Brain (organoid and tissue), 16 donors: ENCODE measurements at places on chromosomes 6 and 20.

DNA sequence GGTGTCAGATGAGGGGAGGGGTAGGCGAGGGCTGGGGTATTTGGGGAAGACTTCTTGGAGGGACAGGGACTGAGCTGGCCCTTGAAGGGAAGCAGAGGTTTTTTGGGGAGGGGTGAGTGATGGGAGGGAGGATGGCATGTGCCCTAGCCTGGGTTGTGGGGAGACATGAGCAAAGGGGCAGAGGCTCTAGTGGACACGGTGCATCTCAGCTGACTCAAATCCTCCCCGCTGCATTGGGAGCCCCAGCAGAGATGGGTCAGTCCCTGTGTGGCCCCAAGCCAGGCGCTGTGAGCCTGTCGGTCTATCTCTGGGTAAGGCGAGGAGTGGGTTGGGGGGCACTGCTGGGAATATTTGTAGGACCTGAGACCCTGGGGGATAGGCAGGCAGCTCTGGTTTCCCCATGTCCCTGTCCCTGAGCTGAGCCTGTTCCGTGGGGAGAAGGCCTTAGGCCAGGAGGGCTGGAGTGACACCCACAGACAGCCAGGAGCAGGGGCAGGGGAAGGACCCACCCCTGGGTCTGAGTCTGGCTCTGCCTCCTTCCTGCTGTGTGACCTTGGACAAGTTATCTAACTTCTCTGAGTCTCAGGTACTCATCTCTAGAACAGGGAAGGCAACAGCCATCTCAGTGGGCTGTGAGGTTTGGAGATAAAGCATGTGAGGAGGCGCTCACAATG is 36.0 kb downstream of the SPDEF start:
- DNase-seq = no peak

DNA sequence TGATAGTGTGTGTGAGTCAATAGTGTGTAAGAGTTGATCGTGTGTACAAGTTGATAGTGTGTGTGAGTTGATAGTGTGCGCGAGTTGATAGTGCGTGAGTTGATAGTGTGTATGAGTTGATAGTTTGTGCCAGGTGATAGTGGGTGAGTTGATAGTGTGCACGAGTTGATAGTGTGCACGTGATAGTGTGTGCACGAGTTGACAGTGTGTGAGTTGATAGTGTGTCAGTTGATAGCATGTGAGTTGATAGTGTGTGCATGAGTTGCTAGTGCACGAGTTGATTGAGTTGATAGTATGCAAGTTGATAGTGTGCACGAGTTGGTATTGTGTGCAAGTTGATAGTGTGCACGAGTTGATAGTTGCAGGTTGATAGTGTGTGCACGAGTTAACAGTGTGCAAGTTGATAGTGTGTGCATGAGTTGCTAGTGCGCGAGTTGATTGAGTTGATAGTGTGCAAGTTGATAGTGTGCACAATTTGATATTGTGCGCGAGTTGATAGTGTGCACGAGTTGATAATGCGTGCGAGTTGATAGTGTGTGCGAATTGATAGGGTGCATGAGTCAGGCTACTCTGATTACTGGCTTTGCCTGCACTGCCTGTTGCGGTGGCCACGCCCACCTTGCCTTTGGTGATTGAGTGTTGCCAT is 35.8 kb upstream of the IYD start:
- DNase-seq = no peak

DNA sequence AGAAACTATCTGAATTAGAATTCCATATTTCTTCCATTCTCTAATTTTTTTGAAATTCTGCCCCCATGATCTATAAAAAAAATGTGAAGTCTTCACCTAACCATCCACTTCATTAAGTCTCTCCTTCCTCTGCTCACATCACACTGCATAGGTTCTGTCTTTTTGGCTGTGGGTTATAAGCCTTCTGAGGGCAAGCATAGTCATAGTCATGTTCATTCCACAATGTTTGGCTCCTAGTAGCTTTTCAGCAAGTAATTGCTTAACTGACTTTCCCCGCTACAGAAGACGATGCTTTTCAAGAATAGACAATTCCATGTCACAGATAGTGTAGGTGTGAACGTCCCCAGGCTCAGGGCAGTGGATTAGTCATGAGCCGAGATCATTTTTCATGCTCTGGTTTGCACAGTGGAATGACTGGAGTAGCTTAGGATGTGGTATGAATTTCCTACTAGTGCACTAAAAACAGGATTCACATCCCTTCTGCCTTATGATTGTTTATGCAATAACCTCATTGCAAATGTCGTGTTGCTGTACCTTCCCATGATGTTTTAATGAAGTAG is 29.1 kb downstream of the WRNIP1 start:
- DNase-seq = no peak

DNA sequence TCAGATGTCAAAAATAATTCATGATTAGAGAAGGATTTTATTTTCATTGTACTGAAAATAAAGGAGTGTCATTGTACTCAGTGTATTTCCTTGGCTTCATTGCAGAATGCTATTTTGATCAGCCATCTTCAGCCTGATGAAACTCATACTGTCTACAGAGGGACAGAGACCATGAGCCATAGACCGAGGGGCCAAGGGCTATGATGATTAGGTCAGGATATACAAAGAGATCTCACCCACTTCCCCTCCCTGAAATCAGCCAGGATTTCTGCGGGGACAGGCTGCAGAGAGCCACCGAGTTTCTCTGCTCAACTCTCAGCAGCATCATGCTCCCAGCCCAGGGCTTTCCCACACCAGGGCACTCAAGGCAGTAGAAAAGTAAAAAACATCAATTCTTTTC is 47.0 kb downstream of the ALDH8A1 start:
- no peak for DNase-seq

GRCh38 chr6:13472099-13472498 is 15.3 kb downstream of the GFOD1 start:
- DNase-seq = no peak

DNA sequence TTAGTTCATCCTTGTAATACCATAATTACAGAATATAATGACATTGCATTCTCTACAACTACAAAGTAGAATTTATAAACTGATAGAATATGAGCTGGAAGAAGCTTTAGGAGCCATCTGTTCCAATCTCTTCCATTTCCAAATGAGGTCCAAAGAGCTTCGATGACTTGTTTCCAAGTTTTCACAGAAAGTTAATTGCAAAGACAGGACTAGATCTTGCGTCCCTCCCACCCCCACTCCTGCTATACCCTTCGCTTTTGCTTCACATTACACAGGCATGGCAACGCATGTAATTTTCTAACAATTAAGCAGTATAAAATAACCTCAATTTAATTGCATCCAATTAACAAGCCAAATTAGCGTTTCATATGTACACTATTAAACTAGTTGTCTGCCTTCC is 7.0 kb downstream of the HIVEP2 start:
- DNase-seq = no peak

DNA sequence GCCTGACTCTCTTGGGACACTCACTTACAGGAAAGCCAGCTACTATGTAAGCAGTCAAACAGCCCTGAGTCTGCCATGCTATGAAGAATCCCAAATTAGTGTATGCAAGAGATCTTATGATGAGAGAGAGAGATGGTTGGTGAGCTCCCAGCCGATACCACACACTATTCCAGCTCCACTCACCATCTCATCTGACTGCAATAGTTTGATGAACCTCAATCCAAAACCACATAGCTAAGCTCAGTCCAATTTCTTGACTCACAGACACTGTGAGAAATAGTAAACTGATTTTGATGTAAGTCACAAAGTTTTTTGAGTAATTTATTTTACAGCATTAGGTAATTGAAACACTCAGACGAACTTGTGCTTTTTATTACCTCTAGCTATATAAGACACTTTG is 441.4 kb downstream of the COL12A1 start:
- no peak for DNase-seq

DNA sequence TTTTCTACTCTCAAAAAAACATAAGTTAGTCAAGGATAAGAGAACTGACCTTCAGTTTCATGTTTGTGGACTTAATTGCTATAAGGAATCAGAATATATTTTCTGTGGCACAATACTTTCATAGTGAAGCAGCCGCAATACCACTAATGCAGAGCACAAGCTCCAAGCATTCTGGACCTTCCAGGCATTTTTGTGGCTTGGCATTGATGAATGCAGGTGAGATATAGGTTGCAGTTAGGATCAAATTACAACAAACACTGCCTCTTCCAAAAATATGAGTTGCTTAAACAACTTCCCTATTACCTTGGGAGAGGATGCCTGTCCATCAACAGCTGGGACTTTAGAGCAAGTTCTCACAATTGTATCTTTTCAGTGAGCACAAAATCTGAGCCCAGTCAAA is 162.8 kb upstream of the RSPO3 start:
- no peak for DNase-seq

- DNase-seq = no peak
These were observed 12.6 kb downstream of the PLCB4 start for GRCh38 chr20:9081423-9081966.

- no peak for DNase-seq
These were observed 34.9 kb upstream of the PRDM1 start for GRCh38 chr6:106051226-106051625.

DNA sequence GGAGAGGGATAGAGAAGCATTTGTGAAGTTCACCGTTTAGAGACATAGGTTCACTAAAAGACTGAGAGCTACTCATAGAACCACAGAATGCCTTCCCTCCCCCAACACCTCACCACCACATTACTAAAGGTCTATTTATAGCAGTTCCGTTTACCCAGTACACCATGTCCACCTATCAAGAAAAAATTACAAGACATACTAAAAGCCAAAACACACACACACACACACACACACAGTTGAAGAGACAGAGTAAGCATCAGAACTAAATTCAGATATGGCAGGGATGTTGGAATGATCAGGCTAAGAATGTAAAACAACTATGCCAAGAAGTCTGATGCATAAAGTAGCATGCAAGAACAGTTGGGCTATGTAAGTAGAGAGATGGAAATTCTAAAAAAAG is 52.3 kb downstream of the SLC22A3 start:
- no peak for DNase-seq

DNA sequence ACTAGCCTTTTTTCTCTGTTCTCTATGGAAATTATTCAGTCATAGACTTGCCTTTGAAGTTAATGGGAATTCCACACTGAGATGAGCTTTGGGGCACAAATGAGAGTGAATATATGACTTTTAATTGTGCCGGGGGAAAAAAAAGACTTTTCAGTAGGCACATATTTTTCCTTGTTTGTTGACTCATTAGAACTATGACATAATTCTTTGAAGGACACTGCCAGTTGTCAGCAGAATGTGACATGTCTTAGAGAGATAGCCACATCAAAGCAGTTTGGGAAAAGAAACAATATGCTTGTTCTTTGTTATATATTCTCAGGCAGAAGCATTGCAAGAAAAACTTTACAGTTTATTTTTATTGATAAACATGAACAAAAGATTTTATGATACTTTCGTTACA is 138.3 kb downstream of the COL9A1 start:
- no peak for DNase-seq

DNA sequence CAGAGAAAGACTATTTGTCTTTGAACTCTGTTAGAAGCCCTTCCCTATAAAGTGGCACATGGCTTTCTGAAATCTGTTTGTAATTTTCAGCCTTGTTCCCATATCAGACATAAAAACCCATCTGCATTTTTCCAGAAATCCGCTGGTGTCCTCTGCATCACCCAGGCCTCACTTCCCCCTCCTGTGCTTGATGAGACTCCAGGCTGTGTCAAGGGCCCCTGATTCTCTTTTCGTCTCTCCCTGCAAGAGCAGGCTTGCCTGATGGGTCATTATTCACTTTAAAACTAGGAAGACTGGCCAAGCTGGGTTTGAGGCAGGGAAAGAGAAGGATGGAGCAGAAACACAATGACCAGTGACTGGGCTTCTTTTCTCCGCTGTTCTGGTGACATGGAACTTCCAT is 10.6 kb upstream of the PROKR2 start:
- DNase-seq = no peak

DNA sequence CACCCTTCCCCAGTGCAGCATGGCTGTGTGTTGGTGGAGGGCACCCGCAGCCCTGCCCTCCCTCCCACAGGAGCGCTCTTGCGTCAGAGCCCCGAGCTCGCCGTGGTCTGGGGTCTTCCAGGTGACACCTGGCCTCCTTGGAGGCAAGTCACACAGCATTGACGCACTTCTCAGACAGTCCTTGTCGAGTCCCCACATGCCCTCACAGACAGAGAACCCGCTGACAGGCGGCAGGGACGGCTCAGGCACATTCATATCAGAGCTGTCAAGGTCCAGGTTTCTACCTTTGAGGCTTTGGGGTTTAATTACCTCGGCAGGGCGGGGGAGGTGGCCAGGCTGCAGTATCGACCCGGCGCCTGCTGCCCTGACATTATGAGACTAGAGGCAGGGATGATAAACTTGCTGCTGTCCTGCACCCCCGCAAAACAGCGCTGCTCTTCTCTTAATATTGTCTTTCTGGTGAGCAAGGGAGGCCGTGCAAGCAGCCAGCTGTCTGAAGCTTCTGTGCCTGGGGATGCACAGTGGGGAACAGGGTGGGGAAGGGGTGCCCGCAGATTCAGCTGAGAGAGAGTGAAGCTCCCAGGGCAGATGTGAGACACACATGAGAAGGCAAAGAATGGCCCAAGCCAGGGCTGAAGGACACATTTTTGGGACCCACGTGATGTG is 4.7 kb downstream of the NPEPL1 start:
- DNase-seq = no peak

GRCh38 chr20:13139459-13140150 is 81.5 kb upstream of the ISM1 start:
- DNase-seq = no peak
